Osteoblast (primary cell): ENCODE measurements at places on chromosomes 7 and 10. TPM values are rescaled to one million over a fixed set of nuclear protein-coding genes. Genes with fewer than 3 reads are reported as not detected.

The WNT2 gene
- total RNA-seq = under 0.01 TPM in 2 replicates

- no peak for DNase-seq
These were observed 79.6 kb downstream of the PRTFDC1 start for GRCh38 chr10:24872790-24873182.

DNA sequence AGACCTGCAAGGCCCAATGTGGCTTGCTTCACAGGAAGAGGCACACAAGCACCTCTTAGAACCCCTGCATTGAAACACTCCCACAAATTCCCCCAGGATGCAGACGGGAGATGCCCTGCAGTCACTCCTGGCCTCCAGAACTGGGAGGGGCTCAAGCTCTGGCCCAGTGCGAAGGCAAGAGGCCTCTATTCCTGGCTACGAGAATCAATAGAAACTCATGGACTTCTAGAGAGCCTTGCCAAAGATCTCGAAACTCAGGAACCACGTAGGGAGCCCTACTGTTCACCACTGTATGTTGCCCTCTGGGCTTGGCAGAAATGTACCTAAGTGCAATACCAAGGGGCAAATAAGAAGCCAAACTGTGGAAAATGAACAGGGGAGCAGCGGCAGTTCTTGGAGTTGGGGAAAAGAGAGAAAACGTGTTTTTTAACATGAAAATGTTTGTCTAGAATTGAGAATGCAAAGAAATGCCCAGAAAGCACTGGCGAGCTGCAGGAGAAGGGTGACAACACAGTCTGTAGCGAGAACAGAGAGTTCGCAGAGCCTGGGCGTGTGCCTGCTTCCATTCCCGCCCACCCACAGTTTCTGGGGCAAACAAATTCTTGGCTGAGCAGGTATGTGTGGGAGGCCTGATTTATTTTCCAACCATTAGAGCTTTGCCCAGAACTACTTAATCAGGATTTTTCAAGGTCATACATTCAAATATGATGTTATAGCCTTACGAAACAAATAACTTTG lies 260.5 kb upstream of the KLF14 start:
- DNase-seq = peak; percentile 39

- no peak for DNase-seq
These were observed 36.3 kb downstream of the CHN2 start for GRCh38 chr7:29230871-29231345.

DNA sequence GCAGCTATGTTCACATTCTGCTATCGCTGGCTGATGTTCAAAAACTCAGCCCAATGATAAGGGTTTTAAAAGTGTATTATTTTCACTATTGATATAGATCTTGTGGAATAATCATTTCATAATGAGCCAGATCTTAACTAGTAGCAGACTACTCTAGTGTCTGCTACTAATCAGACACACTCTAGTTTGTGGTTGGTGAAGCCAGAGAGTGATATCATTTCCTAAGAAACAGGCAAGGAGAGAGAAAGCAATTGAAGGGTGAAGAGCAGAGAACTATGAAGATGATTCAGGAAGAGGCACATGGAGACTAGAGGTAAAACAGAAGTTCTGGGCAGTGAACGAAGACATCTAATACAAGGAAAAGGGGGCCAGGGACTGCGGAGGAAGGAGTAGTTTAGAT lies 58.2 kb upstream of the BET1 start:
- DNase-seq = no peak

- DNase-seq = no peak
These were observed 42.7 kb downstream of the FRMPD2 start for GRCh38 chr10:48231699-48232315.

DNA sequence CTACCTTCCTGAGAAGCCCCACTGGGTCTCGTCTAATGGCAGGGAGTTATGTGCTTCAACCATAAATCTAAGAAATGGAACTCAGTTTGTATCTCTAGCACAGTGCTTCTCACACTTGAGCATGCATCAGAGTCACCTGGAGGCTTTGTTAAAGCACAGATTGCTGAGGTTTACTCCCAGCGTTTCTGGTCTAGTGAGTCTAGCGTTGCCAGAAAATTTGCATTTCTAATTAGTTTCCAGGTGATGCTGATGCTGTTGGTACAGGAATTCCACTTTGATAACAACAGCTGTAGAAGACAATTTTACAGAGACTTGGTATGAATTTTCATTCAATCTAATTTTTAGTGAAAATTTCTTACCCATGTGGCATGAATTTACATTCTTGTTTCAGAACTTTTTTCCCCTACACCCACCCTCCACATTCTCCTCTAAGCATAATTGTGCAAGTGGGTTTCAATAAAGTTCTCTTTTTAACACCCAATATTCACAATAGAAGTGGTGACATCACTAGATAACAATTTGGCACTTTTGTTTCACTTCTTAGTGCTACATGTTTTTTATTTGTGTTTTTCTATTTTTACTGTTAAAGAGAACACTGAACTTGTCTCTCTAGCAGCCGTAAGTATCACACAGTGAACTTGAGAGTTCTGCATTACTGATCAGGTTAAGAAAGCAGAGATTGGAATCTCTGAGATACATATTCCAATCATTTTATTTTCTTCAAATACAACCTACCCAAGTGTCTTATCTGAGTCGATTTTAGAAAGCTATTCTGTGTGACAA lies 48.4 kb upstream of the BET1 start:
- DNase-seq = no peak
